Stimulated activated CD4-positive, alpha-beta T cell treated with anti-CD3 and anti-CD28 coated beads, Interleukin-12 subunit alpha, Interleukin-12 subunit beta, amount 100 ng/mL, for 24 hours (primary cell): ENCODE measurements at places on chromosomes 1 and 21.

DNA sequence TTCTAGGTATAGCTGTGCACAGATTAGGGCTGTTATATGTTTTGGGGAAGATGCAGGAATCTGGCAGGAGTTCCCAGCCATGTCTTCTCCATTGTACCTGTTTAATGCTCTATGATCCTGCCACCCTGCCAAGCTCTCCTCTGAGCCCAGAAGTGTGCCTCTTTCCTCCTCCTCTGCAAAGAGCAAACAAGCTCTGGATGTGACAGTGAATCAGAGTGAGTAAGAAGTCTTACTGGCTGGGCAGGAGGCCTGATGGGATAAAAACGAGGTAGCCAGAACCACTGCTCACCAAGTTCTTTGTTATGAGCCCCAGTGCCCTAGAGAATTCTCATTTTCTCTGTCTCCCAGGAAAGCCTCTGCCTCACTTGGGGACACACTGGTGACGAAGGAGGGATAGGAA lies 69.0 kb downstream of the BRINP2 start:
- DNase-seq = no peak

DNA sequence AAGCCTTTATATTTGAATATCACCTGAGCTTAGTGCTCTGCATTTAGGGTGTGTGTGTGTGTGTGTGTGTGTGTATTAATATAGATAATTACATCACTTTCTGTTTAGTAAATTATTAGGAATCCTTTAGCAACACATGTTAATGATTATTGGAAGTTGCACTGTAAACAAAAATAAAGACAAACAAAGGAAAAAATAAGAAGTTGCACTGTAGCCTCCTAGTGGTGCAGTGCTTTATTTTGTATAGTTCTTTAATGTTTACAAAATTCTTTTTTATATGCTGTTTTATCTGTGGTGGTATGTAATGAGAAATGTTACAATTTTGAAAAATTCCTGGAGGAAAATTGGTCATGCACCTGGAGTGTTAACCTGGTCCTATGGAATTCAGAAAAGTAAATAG lies 69.2 kb downstream of the UBE4B start:
- DNase-seq = no peak

DNA sequence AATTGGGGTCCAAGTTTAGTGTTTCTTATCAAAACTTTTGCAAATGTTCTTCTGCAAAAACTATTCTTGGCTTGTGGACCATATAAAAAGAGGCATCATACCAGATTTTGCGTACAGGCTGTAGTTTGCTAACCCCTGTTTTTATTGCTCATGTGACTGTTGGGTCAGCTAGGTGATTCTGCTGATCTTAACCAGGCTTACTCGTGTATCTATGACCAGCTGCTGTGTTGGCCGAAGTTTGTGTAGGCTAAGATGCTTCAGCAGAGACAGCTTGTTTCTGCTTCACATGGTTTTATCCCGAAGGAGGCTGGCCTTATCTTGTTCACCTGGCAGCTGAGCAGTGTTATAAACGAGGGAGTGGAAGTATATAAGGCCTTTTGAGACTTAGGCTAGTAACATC lies 38.2 kb downstream of the POU2F1 start:
- no peak for DNase-seq

- DNase-seq = no peak
These were observed 30.6 kb downstream of the DNAJC6 start for GRCh38 chr1:65339866-65340468.

- no peak for DNase-seq
These were observed 16.0 kb downstream of the DNAJC16 start for GRCh38 chr1:15542388-15543250.

- DNase-seq = no peak
These were observed 77.0 kb downstream of the FAM78B start for GRCh38 chr1:166089804-166090203.

GRCh38 chr1:86273066-86273465 lies 116.5 kb upstream of the COL24A1 start:
- no peak for DNase-seq

DNA sequence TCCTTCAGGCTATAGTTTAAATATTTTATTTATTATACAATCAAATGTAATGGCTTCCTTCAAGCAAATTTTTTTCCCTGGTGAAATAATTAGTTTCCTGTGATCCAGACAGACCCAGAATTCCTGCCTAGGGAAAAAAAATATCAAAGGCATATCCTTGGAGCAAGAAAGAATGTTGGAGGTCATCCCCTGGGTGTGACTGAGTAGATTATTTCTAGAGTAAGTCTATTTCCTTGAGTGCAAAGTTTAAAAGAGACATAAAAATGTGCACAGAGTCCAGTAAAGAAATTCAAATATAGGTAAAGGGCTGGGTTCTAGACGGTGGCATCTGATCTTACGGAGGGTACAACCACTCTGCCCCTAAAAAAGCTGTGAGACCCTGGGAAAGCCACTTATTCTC lies 32.2 kb upstream of the SAMD13 start:
- DNase-seq = no peak

DNA sequence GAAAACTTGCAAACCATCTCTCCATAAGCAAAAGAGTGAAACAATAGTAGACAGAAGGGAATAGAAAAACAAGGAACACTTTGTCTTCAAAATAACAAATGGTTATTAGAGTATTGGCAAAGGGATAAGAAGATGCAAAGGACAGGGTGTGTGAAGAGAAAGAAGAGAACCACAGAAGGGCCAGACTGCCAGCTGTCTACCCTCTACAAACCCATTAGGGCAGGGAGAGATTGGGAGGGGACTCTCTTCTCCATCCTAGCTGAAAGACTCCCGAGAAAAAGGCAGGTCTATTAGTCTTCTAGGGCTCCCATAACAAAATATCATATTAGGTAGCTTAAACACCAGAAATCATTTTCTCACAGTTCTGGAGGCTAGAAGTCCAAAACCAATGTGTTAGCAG lies 292.8 kb downstream of the PTBP2 start:
- no peak for DNase-seq

GRCh38 chr21:15732290-15732995 lies 2.7 kb downstream of the USP25 start:
- DNase-seq = no peak

DNA sequence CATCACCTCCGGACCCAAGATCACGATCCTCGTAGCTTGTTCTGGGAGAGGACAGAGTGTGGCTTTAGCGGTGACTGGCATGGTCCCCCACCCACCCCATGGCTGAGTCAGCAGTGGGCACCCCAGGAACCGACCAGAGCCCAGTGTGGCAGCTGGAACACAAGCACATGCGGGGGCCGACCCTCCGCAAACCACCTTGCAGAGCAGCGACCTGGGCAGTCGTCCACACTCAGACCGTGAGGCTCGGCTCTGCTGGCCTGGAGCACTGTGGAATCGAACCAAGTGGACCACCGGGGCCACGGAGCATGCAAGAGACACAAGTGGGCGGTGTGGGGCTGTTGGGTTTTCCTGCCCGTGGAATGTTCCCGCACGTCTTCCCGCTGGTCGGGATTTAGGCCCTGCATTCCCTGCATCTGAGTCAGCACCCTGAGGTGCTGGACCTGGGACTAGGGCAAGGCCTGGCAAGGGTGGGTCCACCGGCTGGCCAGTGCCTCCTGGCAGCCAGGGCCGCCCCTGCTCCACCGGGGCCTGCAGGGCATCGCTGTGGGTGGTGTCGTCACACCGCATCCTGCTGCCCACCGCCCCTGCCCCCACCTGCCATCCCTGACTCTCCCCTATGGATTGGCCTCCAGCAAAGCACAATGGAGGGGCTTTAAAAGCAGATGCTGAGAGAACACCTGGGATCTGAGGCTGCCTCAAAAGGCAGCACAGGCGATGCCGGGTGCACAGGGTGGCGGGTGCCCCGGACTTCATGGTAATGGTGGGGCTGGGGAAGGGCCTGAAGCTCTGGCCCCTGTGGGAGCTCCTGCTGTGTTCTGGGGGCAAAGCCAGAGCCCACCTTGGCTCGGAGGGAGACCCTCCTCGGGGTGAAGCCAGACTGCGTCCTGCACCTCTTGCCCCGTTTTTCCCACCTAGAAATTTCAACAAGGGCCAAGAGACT lies 18.5 kb downstream of the MORN1 start:
- no peak for DNase-seq

DNA sequence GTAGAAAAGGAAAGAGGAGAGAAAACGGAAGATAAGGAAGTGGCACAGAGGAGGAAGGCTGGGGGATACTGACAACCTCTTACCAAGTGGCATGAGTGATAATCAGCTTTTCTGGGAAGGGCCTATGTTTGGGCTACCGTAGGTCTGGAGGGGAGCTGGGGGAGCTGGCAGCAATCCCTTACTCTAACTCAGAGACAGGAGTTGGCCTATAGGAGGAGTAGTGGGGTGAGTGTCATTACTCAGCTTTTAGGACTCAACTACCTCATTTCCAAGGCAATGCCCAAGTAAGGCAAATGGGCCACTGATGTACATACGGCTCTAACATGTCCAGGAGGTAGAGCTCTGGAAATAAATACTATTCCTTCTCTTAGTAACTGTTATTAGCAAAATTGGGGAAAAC lies 48.7 kb upstream of the DMRTA2 start:
- DNase-seq = no peak

GRCh38 chr1:86394416-86394815 lies 1.7 kb downstream of the ODF2L start:
- DNase-seq = no peak

DNA sequence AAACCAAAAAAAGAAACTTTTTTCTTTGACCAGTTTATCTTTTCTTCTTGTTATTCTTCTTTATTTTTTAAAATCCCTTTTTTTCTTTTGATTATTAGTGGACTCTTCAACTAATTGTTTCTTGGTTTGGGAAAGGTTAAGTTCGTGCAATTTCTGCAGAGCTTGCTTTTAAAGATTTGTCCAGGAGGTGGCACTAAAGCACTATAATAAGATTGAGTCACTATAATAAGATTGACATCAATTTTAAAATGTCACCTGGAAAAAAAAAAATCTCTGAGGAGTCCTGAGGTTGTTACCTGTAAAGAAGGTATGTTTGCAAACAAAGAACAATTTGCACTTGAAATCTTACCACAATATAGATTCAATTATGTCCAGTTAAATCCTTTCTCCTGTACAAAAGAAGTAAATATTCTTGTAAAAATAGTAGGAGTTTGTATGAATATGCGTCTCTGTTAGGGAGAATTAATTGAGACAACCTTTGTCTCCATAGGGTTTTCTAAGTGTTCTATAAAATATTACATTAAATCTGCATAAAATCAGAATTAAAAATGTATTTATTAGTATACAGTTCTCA lies 166.7 kb downstream of the ADGRL4 start:
- DNase-seq = peak; percentile 4

DNA sequence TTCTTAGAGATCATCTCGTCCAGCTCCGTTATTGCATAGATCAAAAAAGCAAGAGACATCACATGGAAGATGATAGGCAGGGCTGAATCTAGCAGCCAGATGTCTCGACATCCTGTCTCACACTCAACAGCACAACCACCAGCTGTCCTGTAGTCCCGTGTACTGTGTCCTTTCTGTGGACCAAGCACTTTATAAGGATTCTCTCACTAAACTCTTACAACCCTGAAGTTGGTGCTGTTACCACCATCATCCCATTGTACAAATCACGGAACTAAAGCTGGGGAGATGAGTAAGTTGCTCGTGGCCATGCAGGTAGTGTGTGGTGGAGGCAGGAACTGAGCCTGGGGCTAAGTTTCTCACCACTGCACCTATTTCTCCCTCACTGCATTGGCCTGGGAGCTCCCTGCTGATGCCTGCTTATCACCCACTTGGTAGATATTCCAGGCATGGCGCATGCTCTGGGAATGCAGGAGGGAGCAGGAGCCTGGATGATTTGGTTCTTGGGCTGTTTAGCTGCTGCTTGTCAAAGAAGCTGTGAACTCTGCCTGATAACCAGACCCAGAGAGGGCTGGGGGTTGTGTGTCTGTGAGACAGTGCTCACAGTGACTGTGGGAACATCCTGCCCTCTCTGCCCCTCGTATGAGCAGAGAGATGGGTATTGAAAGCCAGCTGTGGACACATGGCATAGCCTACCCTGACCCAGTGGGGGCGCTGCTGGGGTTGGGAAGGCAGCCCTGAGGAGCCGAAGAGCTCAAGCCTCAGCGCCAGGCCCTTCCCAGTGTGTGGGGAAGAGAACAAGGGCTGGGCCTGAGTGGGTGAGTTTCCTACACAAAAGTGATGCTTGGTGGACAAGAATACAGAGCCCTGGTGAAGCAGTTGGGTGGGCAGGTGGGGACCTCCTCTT lies 13.6 kb downstream of the PPFIA4 start:
- no peak for DNase-seq

DNA sequence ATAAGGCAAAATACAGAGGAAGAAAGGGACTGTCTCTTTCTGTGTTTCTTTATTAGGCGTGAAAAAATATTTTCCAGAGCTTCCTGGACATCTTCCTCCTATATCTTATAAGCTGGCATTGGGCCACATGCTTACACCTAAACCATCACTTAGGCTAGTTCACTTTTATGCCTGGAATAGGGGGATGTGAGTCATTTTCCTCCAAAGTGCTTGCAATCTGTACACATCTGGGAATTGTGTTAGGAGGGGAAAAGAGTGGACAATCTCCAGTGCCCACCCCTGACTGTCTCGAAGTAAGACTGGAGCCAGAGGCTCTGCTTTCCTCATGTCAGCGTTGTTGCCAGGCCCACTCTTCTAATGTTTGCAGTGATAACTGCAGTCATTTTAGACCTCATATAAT lies 29.9 kb downstream of the GIPC2 start:
- no peak for DNase-seq

DNA sequence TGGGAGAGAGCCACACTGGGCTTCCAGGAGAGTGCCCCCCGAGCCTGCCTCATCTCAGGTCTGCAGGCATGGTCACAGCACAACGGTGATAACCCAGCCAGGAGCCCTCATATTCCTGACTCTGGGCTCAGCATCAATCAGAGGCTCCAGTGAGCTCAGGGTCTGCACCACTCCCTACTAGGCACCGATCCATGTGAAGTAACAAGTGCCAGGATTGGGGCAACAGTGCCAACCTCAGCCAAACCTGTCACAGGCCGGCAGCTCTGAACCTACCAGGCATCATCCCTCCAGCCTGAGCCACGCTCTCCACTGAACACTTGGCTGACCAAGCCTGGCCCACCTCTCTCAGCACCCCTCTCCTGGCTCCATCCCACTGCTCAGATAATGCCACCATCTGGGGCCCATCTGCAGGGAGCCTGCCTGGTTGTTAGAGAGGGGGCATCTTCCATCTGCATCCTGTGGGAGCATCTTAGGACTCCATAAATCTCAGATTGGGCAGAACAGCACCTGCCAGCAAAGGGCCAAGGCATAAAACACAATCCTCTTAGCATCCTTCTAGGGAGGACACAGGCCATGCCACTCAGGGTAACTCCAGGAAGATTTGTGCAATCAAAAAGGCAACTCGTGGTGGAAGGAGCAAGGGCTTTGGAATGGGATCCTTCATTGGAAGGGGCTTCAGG lies 213.7 kb upstream of the CSF3R start:
- no peak for DNase-seq

GRCh38 chr1:208527156-208527555 lies 283.0 kb upstream of the PLXNA2 start:
- DNase-seq = no peak
